SK-N-SH (cell line): ENCODE measurements at places on chromosomes 16 and 17. TPM values are rescaled to one million over a fixed set of nuclear protein-coding genes. Genes with fewer than 3 reads are reported as not detected.
A peak's percentile ranks its signal among the peaks of the same experiment; 100 is the strongest.

- no peaks in the 10 kb centered on the region for H3K27me3 ChIP-seq
- H3K4me3 ChIP-seq: peak overlapping the region; percentile 42
- no peak for DNase-seq
These were observed 907 bp upstream of the ESRP2 start for GRCh38 chr16:68236826-68237242.

DNA sequence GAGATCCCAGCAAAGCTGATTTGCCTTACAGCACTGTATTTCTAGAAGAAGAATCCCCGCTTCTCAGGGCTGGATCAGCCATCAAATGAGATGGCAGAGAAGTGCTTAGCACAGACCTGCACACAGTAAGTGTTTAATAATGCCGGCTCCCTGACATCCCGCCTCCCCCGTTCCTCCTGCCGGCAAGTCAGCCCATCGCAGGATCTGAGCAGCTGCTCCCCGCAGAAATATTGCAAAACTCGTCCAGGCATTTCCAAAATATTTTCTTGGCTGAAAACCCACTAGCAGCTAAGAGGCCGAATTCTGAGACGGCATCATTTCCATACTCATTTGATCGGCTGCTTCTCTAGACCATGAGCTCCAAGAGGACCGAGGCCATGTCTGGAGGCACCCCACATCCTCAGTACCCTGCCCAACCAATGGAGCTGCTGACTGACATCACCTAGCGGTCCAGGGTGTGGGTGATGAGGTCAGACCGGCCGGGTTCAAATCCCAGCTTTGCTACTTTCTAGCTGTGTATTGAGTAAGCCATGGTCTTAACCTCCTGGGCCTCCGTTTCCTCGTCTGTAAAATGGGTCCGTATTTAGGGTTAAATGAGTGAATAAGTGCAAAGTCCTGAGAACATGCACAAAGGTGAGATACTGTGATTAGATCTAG is 251.5 kb downstream of the KATNIP start:
- no peak for DNase-seq
- H3K4me3 ChIP-seq: no peak overlapping the region
- H3K36me3 ChIP-seq: no peaks in the 10 kb centered on the region
- H3K4me1 ChIP-seq: no peaks in the 10 kb centered on the region

GRCh38 chr17:18267927-18268711 is 7.7 kb downstream of the MIEF2 start:
- no peak overlapping the region for H3K4me3 ChIP-seq
- H3K4me1 ChIP-seq: no peaks in the 10 kb centered on the region; the same call in 1 of the 2 replicates
- H3K36me3 ChIP-seq: peaks cover 3% of the 10 kb centered on the region

GRCh38 chr16:5916711-5917191 is 819.2 kb upstream of the EEF2KMT start:
- no peaks in the 10 kb centered on the region for H3K4me1 ChIP-seq
- no peak for DNase-seq
- H3K4me3 ChIP-seq: no peak overlapping the region
- no peaks in the 10 kb centered on the region for H3K27me3 ChIP-seq
- H3K27ac ChIP-seq: no peak overlapping the region
- H3K36me3 ChIP-seq: no peaks in the 10 kb centered on the region

- no peak for DNase-seq
- H3K36me3 ChIP-seq: no peaks in the 10 kb centered on the region
- no peak overlapping the region for H3K27ac ChIP-seq
- H3K4me3 ChIP-seq: no peak overlapping the region
These were observed 96.7 kb downstream of the GNAO1 start for GRCh38 chr16:56288019-56288418.

GRCh38 chr16:79607587-79607986 is 7.0 kb upstream of the MAF start:
- no peaks in the 10 kb centered on the region for H3K36me3 ChIP-seq
- no peak overlapping the region for H3K27ac ChIP-seq
- no peak overlapping the region for H3K4me3 ChIP-seq
- H3K27me3 ChIP-seq: peaks cover 4% of the 10 kb centered on the region; the same call in 1 of the 2 replicates
- no peaks in the 10 kb centered on the region for H3K4me1 ChIP-seq

GRCh38 chr16:61998460-61998859 is 37.8 kb downstream of the CDH8 start:
- H3K4me3 ChIP-seq: no peak overlapping the region
- H3K27ac ChIP-seq: no peak overlapping the region
- H3K36me3 ChIP-seq: no peaks in the 10 kb centered on the region
- H3K27me3 ChIP-seq: no peaks in the 10 kb centered on the region

GRCh38 chr17:10107316-10108165 is 90.9 kb downstream of the GAS7 start:
- DNase-seq: no peak
- no peaks in the 10 kb centered on the region for H3K4me1 ChIP-seq
- H3K4me3 ChIP-seq: no peak overlapping the region

- no peak for DNase-seq
- H3K27ac ChIP-seq: no peak overlapping the region
- peaks cover 12% of the 10 kb centered on the region; the same call in 1 of the 2 replicates for H3K4me1 ChIP-seq
- H3K4me3 ChIP-seq: no peak overlapping the region
- no peaks in the 10 kb centered on the region for H3K27me3 ChIP-seq
These were observed 62.9 kb downstream of the SMURF2 start for GRCh38 chr17:64599187-64599676.

Gene CHST4
- polyA plus RNA-seq: 0.08 and 0.18 TPM in 2 replicates

Gene XPO6
- polyA plus RNA-seq: 97.1 and 118 TPM in 2 replicates

Gene HBQ1
- 2.7 and 5.2 TPM in 2 replicates for polyA plus RNA-seq
